A673 (cell line): ENCODE measurements at places on chromosomes 6 and 20.

DNA sequence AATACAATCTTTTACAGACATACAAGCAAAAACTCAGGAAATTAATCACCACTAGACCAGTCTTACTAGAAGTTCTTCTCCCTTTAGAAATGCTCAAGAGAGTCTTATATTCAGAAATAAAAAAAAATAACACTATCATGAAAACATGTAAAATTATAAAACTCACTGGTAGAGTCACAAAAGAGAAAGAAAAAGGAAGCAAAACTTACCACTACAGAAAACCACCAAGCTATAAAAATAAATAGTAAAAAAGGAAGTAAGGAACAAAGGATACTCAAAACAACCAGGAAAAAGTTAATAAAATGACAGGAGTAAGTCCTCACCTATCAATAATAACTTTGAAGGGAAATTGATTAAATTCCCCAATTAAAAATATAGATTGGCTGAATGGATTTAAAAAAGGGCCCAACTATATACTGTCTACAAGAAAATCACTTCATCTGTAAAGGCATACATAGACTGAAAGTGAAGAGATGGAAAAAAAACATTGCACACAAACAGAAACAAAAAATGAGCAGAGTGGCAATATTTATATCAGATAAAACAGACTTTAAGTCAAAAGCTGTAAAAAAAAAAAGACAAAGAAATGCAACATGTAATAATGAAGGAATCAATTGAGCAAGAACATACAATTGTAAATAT lies 489.5 kb downstream of the KIF16B start:
- no peak for DNase-seq

- DNase-seq: no peak
These were observed 102.3 kb upstream of the TSHZ2 start for GRCh38 chr20:52869698-52870501.

GRCh38 chr6:6635291-6635690 lies 46.8 kb downstream of the LY86 start:
- no peak for DNase-seq

GRCh38 chr6:129590408-129591022 lies 119.5 kb downstream of the ARHGAP18 start:
- no peak for DNase-seq

GRCh38 chr6:80098392-80098791 lies 8.1 kb upstream of the BCKDHB start:
- no peak for DNase-seq

GRCh38 chr6:15441215-15441868 lies 195.5 kb downstream of the JARID2 start:
- peak; percentile 85 for DNase-seq

DNA sequence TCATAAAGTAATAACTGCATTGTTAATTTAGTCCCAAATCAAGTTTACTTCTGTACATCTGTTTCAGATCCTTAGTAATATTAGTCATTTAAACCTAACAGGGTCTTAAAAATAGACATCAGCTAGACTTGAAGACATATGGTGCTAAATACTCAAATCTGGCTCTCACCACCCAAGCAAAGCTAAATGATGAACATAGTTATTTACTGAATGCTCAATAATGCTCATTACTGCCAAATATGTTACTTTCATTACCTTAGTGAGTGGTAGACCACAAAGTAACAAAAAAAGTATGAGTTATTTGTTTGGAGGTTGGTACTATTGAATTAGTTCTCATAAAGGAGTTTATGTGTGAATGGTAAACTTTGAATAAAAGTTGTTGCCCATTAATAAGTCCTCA lies 502.1 kb downstream of the PKHD1 start:
- no peak for DNase-seq

GRCh38 chr20:64063389-64064144 lies 569 bp downstream of the TCEA2 start:
- DNase-seq: peak; percentile 52

DNA sequence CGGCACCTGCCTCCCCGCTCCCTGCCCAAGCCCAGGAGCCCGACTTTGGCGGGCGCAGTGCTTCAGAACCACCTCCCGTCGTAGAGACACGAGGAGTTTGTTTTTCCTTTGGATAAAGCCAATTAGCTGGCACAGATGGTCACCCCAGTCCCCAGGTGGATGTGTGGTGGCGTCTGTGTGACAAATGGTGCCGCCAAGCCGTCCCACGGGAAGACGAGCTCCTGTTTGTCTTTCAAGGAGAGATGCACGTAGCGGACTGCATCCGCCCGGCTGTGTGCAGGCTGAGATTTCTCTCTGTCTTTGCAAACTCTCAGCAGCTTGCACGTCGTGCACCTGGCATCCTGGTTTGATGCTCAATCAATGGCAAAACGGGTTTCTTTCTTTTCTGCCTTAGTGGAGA lies 16.1 kb upstream of the MRGBP start:
- DNase-seq: no peak

- DNase-seq: peak; percentile 71
These were observed at the start of gene NPEPL1 for GRCh38 chr20:58692579-58693225. TSS of gene NPEPL1 (plus strand) at chr20:58692800. CDS start at chr20:58692901, 101 bp downstream.

DNA sequence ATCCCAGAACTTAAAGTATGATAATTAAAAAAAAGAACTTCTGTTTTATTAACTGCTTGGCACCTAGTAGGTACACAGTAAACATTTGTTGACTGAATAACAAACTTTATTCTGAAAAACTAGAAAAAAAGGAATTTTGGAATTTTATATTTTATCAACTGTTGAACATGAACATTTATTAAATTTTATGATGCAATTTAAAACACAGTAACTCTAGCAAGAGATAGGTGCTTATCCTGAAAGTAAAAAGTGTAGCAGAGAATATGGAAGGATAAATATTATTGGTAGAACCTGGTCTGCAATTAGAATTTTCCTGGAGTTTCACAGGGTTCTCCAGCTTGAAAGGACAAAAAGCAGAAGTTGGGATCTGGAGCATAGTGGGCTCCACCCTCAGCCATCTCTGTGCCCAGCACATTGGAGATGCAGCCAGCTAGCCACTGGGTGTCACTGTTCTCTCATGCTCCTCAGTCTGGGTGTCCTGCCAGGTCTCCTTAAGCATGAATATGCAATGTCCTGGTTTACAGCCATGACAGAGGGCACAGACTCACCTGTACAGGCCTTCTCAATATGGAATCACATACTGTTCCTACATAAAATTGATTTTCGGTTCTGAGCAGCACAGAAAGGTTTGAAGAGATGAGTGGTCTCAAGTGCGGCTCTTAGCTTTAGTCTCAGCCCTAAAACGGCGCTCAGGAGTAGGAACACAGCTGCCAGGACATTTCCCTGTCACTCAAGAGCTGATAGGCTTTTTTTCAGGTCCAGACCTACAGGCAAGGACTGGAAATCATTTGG lies 31.7 kb upstream of the IL20RA start:
- peak; percentile 70 for DNase-seq

GRCh38 chr6:40611434-40611833 lies 24.3 kb upstream of the LRFN2 start:
- DNase-seq: no peak

DNA sequence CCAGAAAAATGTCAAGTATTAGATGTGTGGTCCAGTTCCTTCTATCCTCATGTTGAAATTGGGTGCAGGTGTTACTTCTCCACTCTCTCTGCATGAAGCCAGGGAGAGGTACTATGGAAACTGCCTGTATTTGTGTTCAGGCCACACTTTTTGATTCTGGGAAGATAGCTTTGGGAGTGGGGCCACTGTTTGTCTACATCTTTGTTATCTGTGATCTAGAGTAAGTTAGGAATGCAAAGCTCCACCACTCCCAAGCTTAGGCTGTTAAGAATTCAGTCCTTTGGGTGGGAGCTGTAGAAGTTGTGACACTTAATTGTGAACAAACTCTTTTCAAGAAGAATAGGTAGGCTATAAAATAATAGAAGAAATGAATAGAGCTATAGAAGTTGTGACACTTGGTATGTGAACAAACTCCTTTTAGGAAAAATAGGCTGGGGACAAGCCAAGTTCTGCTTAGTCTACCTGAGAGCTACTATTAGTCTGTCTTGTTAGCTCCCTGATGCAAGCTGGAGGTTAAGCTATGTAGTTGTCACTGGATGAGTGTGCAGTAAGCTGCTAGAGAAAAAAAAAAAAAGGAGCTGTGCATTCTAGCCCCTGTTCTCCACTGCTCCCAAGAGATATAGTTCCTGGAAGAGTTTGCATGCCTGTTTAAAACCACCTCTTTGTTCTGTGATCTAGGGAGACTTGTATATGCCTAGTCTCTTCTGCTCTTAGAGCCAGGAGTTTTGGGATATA lies 7.1 kb upstream of the GFRAL start:
- DNase-seq: no peak

DNA sequence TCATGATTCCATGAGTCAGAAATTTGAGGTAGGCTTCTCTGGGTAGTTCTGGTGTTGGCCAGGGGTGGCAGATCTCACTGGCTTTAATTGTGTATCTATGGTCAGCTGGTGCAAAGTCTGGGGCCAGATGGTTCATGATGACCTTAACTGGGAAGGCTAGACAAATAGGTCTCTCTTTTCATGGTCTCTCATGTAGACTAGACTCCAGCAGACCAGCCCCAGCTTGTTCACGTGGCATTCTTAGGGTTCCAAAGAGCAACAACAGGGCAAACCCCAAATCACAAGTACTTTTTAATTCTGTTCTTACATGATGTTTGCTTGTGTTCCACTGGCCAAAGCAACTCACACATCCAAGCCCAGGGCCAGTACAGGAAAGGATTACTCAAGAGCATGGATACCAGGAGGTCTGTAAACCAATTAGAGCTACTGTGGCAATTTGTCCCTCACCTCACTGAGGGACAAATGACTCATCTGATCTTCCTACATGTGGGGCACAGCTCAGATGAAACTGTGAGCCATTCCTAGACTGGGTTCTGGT lies 79.5 kb upstream of the PBOV1 start:
- DNase-seq: peak; percentile 33

GRCh38 chr20:46998477-46999240 lies 104.0 kb downstream of the EYA2 start:
- no peak for DNase-seq

- peak; percentile 37 for DNase-seq
These were observed 24.5 kb downstream of the ACSS1 start for GRCh38 chr20:25033265-25033923.

DNA sequence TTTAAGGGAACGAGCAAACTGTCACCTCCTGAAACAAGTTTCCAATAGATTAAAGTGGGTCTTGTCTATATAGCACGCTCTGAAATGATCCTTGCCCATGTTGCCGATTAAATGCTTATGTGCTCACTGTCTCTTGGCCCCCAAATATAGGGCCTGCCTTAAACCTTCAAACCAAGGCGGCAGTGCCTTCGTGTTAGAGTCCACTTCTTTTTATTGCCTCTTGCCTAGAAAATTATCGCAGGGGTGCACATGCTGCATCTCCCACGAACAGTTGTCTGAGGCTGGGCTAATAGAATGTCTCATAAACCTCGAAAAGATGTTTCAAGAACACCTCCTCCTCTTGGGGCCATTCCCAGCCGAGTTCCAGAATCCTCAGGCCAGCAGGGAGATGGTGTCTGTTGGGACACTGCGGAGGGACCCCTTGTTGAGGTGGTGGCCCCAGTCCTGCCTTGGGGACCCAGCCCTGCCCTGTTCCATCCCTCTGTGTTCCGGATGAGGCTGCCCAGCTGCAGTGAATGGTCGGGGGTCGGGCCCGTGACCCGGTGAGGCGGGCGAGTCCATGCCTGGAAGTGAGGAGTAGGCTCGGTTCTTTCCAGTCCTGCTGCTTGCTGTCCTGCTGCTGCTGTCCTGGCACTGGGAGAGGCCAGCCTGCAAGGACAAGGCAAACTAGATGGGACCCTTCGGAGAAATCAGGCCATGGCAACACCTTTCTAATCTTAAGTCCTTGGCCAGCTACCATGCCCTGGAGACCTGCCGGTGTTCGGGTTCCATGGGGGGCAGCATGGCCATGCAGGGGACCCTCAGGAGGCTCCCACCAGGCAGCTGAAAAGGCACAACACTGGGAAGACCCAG lies 34.7 kb upstream of the SLCO4A1 start:
- DNase-seq: no peak

GRCh38 chr20:46267108-46268105 lies 40.9 kb downstream of the CDH22 start:
- no peak for DNase-seq

GRCh38 chr6:4021133-4021853 lies 57.6 kb downstream of the FAM217A start:
- peak; percentile 99 for DNase-seq

DNA sequence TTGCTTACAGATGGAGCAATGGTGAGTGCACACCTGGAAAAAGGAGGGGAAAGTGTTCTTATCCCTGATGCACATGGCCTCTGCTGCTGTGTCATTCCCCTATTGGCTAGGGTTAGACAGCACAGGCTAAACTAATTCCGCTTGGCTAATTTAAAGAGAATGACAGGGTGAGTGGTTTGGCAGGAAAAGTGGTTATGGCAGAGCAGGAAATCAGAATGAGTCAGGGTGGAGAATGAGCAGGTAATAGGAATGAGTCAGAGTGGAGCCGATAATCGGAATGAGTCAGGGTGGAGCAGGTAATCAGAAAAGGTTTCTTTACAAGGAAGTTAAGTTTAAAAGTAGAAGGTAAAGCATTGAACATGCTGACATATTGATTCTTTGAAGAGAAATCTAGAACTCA lies 355.5 kb upstream of the HTR1E start:
- DNase-seq: no peak

- no peak for DNase-seq
These were observed 216.6 kb upstream of the UFL1 start for GRCh38 chr6:96304997-96305396.

DNA sequence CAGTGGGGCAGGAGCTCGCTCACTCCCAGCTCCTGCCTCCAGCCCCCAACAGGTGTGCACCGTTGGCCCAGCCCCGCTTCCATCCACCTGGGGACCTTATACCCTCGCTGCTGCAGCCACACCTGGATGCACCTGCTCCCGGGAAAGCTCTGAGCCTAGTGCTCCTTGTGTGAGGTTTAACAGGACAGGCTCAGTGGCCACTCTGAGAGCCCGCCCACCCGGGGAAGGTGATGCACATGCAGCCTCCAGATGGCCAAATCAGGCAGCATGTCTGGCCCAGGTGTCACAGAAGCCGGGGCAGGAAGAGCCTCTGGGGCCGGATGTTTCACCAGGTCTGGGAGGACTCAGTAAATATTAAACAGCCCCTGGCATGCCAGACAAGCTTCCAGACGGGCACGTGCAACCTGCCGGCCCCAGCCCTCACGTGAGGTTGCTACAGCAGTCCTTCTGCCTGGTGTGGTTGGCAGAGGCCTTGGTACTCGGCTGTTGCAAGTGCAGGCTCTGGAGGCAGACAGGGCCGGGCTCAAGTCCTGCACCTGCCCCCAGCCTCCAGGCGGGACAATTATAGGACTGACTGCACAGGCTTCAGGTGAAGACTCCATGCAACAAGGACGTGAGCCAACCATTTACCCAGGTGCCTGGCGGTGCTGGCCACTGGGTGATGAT lies 66.9 kb downstream of the RIPOR3 start:
- no peak for DNase-seq

GRCh38 chr6:41739041-41739440 lies 3.6 kb upstream of the TFEB start:
- DNase-seq: no peak

- no peak for DNase-seq
These were observed 142.1 kb downstream of the MYB start for GRCh38 chr6:135323202-135323668.

GRCh38 chr6:35640017-35640664 lies 48.6 kb downstream of the FKBP5 start:
- DNase-seq: no peak

- DNase-seq: peak; percentile 42
These were observed 83.9 kb downstream of the GRIK2 start for GRCh38 chr6:101477436-101477835.
